ENCODE measurements at places on chromosomes 16 and 17.

DNA sequence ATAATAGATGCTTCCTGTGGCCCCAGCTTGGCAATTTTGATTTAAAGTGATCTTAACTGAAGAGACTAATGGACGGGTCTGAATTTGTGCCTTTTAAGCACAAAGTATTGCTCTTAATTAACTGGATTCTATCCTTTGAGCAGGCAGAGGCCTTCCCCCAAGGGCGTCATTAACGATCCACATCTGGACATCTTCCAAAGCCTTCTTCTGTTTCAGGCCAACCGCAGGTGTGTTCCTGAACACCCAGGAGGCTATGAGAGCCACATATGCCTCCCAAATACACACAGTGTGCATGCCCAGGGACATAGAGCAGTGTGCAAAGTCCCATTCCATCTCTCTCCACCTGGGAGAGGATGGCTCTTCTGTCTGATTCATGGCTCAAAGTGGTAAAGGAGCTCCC lies 42.3 kb downstream of the MAPT start:
- DNase-seq, result no peak

GRCh38 chr16:2473999-2474876 lies 689 bp upstream of the TBC1D24 start:
- DNase-seq, result peak; percentile 76

DNA sequence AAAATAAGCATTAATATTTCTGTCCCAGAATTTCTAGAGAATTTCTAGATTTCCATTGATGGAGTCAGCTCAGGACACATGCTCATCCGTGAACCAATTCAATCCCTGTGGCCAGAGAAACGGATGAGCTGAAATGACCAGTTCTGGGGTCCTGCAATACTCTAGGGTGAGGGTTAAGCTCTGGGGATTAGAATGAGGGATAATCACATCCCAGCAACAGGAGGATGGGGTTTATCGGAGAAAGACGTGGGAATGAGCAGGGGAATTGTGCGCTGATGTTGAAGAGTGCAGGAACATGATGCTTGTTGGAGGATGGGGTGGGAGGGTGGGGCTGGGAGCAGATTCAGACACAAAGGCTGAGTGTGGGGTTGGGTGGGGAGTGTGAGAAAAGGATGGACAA lies 64.1 kb downstream of the SLC5A11 start:
- DNase-seq, result no peak

GRCh38 chr17:60887614-60888028 lies 210.0 kb downstream of the BCAS3 start:
- DNase-seq, result no peak

DNA sequence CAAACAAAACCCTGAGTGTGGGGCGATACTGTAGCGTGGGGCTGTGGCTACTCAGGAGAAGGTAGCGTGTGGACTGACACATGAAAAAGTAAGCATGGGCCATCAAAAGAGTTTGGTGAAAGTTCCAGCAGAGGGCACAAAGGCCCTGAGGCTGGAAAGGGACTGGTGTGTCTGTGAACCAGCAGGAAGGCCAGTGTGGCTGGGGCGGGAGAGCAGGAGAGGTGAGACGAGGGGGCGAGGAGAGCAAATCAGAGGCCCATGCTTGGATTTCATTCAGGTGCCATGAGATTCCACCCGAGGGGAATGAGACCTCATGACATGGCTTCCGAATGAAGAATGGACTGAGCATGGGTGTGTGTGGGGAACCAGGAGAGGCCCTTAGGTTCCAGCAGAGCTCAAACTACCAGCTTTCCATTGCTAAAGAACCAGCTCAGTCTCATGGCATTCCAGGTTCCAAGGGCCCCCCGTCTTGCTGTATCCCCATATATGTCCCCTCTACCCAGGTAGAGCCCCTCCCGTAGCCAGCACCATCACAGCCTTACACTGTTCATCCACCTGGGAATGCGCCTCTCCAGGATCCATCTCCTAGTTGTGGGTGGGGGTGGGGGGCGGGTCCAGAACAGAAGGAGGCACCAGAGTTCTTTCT lies 31.1 kb downstream of the TRPV2 start:
- DNase-seq, result no peak

GRCh38 chr16:83200005-83200779 lies 573.4 kb downstream of the CDH13 start:
- peak; percentile 43 for DNase-seq

- DNase-seq, result no peak
Observed at GRCh38 chr17:51703361-51704341, 443.3 kb downstream of the UTP18 start.

- no peak for DNase-seq
Observed at GRCh38 chr17:73107191-73107590, 14.7 kb upstream of the SLC39A11 start.

DNA sequence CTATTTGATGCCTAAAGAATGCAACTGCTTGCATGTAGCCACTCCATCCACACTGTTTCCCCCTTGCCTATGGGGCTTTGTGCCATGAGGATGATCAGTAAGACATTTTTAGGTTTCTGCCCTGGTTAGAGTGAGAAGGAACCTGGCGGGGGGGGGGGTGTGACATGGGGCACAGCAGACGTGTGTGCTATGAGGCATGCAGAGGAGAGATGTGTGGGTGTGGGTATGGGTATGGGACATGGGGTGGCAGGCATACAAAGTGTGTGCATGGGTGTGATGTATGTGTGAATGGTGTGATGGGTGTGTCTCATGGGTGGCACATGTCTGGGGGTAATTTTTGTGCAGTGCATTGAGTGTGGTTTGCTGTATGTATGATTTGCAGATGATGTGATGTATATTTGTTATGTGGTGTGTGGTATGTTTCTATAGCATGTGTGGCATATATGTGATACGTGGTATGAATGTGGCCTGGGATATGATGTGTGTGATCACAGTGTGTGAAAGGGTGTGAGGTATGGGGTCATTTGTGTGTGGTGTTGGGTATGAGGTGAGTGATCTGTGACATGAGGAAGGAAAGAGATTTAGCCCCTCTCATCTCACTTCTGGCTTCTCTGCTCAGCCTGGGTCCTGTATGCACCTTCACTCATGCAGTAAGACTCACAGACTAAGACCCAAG lies 14.9 kb downstream of the CCDC182 start:
- no peak for DNase-seq

GRCh38 chr17:58421711-58422110 lies 4.4 kb upstream of the RNF43 start:
- peak; percentile 75 for DNase-seq

GRCh38 chr16:59173408-59173831 lies 439.3 kb upstream of the GOT2 start:
- no peak for DNase-seq

DNA sequence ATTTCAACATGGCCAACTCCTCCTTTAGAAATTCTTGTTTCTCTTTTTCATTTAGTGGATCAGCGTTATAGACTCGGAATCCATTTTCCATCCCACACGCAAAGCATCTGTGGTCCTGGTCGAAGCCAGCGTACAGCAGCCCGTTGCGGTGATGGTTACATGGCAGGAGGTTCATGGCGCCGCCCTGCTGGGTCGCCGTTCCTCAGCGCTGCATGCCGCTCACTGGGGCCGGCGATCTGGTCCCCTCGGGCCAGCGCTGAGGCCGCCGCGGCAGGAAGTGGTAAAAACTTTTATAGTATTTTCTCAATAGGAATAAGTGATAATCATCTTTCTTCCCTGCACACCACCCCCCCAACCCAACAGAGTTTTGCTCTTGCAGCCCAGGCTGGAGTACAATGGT lies 29.9 kb upstream of the RHOT1 start:
- DNase-seq, result no peak

DNA sequence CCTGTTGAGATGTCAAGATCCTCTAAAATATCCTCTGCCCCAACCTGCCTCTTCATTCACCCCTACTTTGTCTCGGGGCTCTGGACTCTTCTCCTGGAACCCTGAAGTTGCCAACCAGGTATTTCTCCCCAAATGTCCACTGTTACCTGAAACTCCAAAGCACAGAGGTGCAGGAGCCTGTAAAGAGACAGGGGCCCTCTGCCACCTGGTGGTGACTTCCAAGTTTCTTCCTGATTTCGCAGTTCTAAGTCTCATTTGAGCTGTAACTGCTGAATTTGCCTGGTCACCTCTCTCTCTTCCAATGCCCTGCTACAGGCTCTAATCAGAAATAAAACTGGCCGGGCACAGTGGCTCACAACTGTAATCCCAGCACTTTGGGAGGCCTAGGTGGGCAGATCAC lies 77.1 kb upstream of the RCVRN start:
- peak; percentile 50 for DNase-seq

DNA sequence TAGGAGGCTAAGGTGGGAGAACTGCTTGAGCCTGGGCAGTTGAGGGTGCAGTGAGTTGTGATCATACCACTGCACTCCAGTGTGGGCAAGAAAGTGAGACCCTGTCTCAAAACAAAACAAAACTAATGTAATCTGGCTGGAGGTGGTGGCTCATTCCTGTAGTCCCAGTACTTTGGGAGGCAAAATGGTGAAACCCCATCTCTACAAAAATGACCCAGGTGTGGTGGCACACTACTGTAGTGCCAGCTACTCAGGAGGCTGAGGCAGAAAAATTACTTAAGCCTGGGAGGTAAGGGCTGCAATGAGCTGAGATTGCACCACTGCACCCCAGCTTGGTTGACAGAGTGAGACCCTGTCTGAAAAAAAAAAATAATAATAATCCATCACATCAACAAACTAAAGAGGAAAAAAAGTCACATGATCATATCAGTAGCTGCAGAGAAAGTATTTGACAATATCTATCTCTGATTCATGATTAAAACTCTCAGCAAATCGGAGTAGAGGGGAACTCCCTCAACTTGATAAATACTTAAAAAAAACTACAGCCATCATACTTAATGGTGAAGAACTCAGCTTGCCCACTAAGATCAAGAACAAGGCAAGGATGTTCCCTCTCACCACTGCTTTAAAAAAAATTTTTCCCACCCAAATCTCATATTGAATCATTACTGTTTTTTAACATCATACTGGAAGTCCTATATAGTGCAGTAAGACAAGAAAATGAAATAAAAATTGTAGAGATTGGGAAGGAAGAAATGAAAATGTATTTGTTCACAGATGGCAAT lies 31.0 kb downstream of the DHRS7B start:
- DNase-seq, result no peak

GRCh38 chr16:71479420-71479819 lies 9.7 kb downstream of the ZNF19 start:
- peak; percentile 60 for DNase-seq

GRCh38 chr17:75742337-75742736 lies 21.1 kb downstream of the ITGB4 start:
- no peak for DNase-seq

DNA sequence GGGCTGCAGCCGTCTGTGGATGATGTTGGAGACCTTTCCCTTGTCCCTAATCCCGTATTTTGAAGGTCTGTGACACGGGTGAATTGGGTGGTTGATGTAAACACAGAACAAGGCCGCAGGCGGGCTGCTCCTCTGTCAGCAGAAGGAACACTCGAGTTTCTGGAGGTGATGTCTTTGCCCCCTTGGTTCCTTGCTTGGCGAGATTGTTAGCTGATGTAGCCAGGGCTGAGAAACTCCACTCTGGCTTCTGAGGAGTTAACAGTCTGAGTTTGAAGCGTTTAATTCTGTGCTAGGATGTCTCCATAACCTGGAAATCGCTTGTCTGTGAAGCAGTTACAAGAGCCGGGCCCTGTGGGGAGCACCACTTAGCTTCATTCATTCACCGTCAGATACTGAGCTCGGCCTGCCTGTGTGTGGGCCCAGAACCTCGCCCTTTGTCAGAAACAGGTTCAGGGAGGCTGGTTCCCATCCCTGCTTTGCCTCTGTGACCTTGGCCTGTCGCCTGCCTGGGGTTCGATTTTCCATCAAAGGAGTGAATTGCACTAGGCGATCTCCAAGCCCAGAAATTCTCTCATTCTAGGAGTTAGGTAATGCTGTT lies 1.3 kb downstream of the MAPK8IP3 start:
- DNase-seq, result peak; percentile 48

- no peak for DNase-seq
Observed at GRCh38 chr16:54253118-54253517, 33.5 kb downstream of the IRX3 start.

- DNase-seq, result peak; percentile 69
Observed at GRCh38 chr17:79109584-79109983, 35.0 kb downstream of the ENGASE start.

GRCh38 chr16:68844211-68844564 lies 857 bp downstream of the TANGO6 start:
- no peak for DNase-seq

DNA sequence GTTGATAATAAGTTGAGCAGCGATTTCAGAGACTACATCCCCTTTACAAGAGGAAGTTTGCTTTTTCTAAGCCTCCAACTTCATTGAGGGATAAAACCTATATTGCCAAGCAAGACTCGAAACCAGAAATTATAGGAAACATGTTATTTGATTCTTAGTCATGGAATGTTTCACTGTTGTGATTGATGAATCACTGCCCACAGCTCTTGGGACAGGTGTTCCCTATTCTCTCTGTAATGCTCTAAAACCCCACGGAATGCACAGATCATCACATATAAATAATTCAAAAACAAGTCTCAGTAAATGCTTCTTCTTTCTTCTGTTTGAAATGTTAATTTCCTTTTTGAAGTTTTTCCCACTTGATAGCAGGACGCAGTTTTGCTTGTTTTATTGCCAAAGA lies 809.5 kb upstream of the GOT2 start:
- no peak for DNase-seq

GRCh38 chr16:68328151-68328859 lies 17.5 kb downstream of the PRMT7 start:
- peak; percentile 94 for DNase-seq

DNA sequence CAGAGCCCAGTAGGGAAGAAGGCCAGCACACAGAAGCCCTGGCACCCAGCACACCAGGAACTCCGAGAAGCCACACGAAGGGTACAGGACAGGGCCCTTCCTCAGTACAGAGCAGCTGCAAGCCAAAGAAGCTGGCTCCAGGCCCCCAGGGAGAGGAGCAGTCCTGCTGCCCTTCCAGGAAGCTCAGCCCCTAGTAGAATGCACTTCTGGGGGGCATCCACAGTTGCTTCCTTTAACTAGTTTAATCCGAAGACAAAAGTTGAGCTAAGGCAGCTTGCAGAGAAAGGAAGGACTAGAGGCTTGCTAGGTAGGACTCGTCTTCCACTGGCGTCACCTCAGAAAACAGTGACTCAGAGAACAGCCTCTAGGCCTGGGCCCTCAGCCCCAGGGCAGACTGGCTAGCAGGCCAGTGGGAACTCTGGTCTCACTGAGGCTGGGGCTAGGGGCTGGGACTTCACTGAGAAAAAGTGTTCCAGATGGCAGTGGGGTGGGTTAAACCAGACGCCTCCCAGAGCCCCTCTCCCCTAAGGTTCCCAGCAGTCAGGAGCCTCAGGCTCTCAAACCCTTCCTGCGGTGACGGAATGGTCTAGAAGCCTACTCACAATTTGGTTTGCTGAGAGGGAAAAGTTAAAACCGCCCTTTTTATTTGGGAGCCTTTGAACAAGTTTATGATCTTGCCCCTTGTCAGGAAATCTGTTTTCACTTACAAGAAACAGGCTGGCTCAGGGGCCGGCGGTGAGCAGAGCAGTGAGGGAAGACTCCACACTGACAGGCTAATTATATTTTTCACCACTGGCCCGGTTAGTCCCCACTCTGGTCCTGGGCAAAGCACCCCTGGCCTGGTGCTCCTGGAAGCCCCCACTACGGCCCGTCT lies 41.4 kb downstream of the ACTG1 start:
- DNase-seq, result peak; percentile 72

- DNase-seq, result peak; percentile 27
Observed at GRCh38 chr17:60077226-60077625, 1.5 kb downstream of the HEATR6 start.
